ENCODE measurements at places on chromosomes 1 and 21.

GRCh38 chr21:33849834-33850233 lies 65.8 kb downstream of the ATP5PO start:
- no peak for DNase-seq

GRCh38 chr1:65703853-65704252 lies 88.8 kb upstream of the PDE4B start:
- no peak for DNase-seq

- DNase-seq: no peak
These were observed 182.9 kb upstream of the KCND3 start for GRCh38 chr1:112172294-112172882.

DNA sequence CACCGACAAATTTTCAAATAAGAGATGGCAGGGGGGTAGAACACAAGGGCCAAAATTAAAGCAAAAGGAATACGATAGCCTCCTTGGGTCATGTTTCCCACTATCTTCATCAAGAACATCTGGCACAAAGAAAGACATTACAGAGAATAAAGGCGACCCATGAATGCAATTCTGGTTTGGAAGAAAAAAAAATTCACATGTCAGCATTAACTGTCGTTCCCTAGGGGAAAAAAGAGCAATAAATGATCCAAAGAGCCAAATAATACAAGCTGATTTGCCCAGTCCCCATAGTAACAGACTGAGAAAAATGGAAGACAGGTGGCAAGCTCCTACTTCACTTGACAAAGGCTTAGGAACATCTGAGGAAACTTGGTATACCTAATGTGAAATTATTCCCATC lies 4.5 kb downstream of the STIL start:
- no peak for DNase-seq

- peak; percentile 68 for DNase-seq
These were observed at the start of gene BOLA1 for GRCh38 chr1:149899460-149900284. Gene BOLA1, plus strand, starts transcription at chr1:149899568. Its CDS starts 492 bp downstream, at chr1:149900060.

DNA sequence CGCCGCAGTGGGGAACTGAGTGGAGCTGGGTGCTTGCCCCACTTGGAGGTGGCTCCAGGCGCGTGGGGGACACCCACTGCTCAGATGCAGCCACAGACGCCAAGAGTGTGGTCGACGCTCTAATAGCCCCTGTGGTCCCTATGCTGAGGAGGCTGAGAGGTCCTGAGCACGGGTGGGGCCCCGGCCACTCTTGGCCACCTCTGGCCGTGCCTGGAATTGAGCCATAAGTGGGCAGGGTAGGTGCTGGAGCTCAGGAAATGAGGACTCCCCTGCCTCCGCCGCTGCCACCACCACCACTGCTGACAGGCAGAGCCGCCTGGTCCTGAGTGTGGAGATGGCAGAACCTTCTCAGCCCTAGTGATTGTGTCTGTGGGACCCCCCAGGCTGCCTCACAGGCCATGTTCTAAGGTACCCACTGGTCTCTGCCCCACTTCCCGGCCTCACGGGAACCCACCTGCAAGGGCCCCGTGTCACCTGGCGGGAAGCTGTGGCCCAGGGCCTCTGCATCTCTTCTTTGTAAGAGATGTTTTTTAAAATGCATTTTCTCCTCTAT lies 34.6 kb upstream of the DIP2A start:
- no peak for DNase-seq

DNA sequence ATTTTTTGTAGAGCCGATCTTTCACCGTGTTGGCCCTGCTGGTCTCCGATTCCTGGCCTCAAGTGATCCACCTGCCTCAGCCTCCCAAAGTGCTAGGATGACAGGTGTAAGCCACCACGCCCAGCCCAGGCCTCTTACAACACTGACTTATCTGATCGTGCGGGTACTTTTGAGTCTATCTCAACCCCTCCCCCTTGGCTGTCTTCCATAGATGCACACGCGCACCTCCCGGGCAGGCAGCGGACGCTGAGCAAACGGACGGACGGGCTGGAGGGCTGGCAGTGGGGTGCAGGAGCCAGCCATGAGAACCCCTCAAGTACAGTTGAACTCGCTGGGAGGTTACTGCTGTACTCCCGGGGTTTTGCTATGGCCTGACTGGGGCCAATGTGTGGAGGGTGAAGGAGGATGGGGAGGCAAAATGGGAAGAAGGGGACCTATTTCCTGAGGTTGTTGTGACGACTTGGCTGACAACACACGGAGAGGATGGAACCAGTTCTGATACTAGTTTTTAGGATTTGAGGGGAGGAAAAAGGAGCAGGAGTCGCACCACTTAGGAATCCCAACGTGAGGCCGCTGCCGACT lies 959 bp downstream of the CD58 start:
- DNase-seq: no peak

- no peak for DNase-seq
These were observed 55.5 kb downstream of the KIF1B start for GRCh38 chr1:10265900-10266299.

All from fibroblast of skin of left biceps (primary cell).